Omental fat pad (tissue), 4 donors: ENCODE measurements at places on chromosomes 4 and X. TPM values are rescaled to one million over a fixed set of nuclear protein-coding genes. Genes with fewer than 3 reads are reported as not detected.

The LUZP4 gene
- total RNA-seq: not detected

The IL13RA2 gene
- total RNA-seq: 0.56 TPM

The TMEM154 gene
- 13.4 TPM for total RNA-seq

The AMTN gene
- total RNA-seq: not detected

The CCDC120 gene
- 2.1 TPM for total RNA-seq

The CTAG1B gene
- total RNA-seq: not detected

The MXRA5 gene
- total RNA-seq: 0.32 TPM

The PAGE1 gene
- not detected for total RNA-seq

The GPR34 gene
- 24.7 TPM for total RNA-seq

The PDE6B gene
- 5.6 TPM for total RNA-seq

The PDE5A gene
- 6.1 TPM for total RNA-seq

The CSAG1 gene
- not detected for total RNA-seq

The KIT gene
- total RNA-seq: 11.7 TPM
